ENCODE measurements at places on chromosomes 11 and 22. TPM values are rescaled to one million over a fixed set of nuclear protein-coding genes. Genes with fewer than 3 reads are reported as not detected.

GRCh38 chr11:11770296-11770695 lies 71.5 kb upstream of the USP47 start:
- DNase-seq = no peak

- no peak for DNase-seq
Observed at GRCh38 chr11:22554221-22554620, 71.4 kb downstream of the FANCF start.

DNA sequence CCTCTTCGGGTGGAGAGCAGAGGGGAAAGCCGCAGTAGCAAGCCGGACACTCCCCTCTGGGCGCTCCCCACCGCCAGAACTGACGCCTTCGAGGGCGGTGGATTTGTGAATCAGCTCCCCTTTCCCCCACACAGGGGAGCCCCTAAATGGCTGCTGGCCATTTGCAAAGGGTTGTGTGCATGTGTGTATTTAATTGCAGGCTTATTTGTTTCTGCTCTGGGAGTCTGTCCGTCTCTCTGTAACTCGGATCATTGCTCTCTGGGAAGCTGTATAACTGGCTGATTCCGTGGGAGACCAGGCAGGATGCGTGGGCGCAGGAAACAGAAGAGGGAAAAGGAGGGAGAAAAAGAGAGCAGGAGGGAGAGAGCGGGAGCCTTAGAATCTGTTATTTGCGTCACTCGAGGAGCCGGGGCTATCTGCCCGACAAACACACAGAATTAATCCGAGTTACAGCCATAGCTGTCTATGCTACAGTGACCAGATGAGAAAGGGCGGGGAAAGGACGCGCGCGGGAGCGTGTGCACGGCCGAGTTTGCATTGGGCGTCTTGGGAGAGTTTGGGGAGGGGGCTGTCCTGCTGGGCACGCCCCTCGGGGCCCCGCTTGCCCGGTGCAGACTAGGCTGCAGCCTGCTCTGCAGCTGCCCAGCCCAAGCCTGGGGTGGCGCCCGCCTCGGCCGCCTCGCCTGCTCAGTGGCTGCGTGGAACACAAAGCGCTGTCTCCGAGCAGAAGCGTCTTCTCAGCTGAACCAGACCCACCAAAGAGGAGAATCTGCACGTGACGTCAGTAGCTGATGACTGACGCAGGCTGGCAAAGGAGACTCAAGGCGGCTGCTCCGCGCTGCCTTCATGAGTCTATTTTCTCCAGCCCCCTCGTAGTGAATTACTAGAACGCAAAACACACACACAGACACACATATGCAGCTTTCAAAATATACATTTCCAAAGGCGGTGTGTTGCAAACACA lies 105.3 kb upstream of the HSD17B12 start:
- DNase-seq = no peak

DNA sequence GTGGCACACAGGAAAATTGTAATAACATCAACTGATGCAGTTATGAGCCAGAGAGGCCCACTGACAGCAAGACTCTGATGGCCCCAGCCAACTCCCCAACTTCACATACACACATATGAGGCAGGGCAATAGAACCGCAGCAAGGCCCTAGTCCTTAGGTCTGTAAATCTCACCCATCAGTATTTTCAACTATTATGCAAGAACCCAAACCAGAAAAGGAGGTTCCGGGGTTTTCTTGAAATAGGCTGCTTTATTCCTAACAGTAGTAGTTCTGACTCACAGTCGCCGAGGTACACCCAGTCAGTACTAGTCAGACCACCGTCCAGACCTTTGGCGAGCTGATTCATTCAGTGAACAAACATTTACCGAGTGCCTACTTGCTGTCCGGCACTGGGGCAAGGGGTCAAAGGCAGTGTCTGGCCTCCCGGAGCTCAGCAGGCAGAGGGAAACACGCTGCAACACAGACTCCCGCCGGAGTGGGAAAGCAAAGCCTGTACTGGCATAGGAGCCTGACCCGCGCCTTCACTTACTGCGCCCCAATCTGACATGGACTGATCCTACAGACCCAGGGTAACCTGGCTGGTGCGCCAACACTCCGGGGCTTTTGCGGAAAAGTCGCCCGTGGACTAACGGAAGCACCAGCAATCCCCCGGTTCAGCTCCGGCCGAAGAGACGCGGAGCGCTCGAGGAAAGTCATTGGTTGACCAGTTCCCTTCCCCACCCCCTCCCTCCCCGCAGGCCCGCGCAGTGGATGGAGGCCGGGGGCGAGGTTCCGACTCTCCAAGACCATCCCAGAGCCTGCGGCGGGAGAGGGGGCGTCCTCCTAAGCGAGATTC lies 1.3 kb downstream of the PLEKHA7 start:
- no peak for DNase-seq

- no peak for DNase-seq
Observed at GRCh38 chr11:1404461-1405185, 14.9 kb downstream of the BRSK2 start.

DNA sequence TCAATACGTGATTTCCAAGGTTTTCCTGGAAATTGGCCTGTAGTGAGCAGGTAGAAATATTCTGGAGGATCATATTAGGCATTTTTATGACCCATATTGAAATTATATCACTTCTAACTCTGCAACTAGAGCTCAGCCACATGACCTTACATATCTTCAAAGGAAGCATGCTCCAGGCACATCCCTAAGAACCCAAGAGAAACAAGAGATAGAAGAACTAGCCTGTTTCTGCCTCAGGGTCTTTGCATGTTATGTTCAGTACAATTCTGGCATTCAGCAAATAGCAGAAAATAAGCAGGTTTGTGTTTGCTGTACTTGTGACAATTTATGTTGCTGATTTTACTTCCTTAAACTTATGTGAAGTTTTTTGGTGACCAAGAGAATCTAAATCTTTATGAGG lies 663.7 kb upstream of the ANO5 start:
- DNase-seq = no peak

NNMT gene
- polyA plus RNA-seq = not detected

- DNase-seq = no peak
Observed at GRCh38 chr11:102361086-102362031, 14.3 kb downstream of the BIRC2 start.

TPBGL gene
- polyA plus RNA-seq = 0.23 TPM

DNA sequence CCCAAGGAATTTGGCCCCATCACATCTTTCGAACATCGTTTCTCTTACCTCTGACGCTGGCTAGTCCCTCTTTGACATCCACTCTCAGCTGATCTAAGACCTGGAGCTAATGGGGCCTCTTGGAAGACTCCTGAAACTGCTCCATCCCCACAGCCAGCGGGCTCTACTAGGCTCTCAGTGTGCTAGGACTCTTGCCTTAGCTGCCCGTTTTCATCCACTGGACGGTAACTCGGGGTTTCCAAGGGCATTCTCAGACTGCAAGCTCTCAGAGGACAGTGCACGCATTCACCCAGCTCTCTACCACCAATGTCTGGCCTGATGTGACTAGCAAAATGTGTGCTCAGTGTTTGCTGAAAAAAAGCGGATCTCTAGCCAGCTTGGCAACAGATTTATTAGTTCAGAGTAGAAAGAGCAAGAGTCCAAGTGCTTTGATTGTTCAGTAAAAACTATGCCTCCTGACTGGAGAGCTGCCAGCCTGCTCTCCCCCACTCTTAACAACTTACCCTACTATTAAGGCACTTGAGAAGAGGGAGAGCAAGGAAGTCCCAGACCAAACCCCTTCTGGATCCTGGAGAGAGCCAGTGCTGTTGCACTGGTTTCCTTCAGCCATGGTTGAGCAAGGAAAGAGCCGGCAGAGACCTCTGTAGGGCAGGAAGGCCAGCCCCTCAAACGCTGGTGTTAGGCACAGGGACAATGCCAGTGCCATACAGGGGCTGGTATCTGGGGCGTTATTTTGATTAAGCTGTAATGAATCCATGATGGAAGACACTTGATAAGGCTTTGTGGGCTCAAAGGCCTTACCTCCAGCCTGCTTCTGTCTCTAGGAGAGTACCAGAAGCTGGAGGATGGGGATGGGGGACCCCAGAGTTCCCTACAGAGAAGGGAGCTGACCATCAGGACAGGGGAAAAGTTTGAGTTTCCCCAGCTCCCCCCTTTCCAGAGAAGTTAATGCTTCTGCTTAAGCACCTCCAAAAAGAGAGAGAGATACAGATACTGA lies 9.2 kb downstream of the RELA start:
- no peak for DNase-seq

FAR1 gene
- 11.1 TPM for polyA plus RNA-seq

All from CD8-positive, alpha-beta memory T cell (primary cell).